ENCODE measurements at places on chromosomes 13 and 19.

DNA sequence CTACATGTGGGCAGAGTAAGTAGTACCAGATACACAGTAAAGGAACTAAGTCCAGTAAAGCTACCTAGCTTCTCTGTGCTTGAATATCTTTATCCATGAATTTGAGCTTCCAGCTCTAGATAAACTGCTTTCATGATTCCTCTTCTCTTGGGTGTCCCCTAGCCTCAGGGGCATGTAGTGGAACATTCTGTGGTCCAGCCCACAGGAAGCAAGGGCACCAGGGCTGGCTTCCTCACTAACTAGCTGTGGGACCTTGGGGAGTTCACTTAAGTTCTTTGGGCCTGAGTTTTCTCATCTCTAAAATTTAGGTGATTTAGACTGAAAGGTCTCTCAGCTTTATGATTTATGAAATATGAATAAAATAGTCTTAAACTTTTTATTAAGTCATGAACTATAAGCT is 185.7 kb downstream of the KATNAL1 start:
- no peak for DNase-seq

GRCh38 chr19:2487090-2487489 is 11.2 kb downstream of the GADD45B start:
- no peak for DNase-seq

DNA sequence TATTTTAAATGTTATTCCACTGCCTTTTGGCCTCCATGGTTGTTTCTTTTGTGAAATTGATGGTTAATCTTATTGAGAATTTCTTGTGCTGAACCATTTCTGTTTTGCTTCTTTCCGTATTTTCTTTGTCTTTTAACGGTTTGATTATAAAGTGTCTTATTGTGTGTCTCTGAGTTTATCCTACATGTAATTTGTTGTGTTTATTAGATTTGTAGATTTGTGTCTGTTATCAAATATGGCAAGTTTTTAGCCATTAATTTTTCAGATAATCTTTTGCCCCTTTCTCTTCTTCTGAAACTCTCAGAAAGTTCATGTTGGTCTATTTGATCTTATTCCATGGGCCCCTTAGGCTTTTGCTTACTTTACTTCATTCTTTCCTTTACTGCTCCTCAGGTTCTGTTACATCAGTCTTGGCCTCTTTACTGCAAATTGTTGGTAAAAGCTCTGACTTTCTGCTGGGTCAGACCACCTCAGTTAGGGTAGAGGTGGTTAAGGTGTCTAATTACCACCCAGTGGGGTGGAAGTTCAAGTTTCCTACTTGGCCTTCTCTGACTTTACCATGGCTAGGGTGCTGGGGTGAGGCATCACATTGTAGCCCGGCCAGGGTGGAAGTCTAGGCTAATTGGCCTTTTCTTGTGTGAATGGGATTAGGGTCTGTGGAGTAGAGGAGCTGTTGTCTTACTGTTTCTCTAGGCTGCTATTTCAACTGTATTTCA is 58.3 kb downstream of the ZMYM2 start:
- no peak for DNase-seq

DNA sequence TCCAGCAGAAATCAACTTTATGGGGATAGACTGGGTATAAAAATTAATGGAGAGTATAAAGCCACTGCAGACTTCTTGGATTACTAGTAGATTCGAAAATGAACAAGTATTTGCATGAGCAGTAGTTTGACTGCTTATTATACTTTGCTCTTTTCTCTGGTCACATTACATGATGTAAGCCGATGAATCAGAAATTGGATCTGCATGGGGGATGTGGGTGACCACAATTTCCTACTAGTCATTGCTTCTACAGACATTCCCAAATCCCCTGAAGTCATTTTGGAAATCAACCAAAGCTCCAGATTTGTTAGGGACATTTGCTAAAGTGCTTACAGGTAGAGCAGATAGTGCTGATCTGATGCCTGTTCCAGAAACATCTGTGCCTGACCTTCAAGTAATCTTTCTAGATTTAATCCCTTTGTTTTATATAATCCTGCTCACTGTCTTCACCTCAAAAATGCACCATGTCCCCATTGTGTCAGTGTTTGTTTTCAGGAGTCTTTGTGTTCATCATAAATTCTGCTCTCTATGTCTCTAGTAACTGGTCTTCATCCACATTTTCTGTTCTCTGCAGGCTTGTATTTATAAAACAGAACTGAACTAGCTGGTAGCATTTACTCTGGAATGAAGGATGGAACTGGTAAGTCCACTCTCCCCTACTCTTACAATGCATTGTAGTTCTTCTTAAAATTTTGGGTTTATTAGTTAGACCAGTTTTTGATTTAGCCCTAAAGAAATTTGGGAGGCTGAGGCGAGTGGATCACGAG is 201.5 kb upstream of the CSNK1A1L start:
- DNase-seq = no peak

DNA sequence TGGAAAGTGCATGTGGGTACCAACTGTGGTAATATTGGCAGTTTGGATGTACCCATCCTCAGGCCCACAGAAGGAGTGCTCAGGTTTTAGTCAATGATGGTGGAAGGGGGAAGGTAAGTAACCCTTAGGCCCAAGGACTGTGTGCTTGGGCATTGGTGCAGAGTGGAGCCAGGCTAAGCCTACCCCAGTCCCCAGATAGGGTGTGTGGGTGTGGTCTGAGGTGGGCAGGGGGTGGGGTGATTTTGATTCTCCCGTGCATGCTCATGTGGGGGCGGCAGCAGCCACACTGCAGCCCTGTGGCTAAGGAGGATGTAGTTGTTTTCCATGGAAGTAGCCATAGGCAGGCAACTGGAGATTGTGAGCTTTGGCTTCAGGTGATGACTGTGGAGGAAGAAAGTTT is 2197.3 kb downstream of the PCDH9 start:
- no peak for DNase-seq

- DNase-seq = no peak
These were observed 3.4 kb downstream of the ZNF430 start for GRCh38 chr19:21023901-21024300.

- no peak for DNase-seq
These were observed 39.2 kb downstream of the TNFRSF19 start for GRCh38 chr13:23609414-23609760.

DNA sequence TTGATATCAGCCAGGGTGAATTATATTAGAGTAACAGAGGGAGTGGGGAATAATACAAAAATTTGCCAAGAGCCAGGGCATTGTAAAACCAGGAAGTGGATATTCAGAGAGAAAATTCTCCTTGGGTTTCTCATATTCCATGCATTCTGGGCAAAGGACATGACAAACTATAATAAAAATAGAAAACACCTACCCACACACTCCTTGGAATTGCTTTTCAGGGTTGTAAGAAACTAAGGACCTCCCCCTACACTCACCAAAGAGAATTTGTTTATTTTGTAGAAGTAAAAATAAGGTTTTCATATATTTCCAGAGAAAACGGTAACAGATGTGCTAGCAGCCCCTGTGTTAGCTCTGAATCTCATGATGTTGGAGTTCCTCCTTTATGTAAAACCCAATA is 649.6 kb downstream of the SLITRK1 start:
- no peak for DNase-seq

- no peak for DNase-seq
These were observed 24.9 kb upstream of the TPM4 start for GRCh38 chr19:16051254-16052025.

DNA sequence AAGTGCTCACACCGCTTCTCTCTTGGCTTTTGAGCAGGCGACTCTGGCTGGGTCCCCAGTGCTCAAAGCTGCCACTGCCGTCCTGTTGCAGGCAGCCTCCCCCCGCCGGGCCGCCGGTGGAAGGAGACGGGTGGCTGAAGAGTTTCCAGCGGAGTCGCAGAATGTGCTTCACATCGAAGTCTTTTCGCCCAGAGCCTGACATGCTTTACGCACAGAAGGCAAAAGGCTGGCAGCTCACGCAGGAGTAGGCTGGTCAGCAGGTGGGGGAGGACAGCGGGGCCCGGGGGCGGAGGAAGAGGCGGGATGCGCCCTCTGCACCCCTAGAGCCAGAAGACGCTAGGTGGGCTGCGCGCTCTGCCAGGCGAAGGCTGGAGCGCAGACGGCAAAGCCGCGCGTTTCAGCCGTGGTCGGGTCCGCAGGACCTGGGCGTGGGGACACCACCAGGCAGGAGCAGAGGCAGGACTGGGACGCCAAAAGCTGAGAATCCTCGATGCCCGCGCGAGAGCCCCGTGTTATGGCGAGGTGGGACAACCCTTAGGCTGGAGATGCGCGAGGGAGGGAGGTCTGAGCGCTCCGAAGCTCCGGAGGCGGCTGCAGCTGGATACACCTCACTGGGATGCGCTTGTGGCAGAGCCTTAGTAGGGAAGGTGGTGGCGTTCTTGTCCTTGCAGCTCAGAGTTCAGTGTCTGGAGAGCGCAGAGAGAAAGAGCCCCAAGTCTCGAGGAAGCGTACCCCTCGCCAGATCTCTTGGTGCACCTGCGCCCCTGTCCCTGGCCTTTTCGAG is at the start of gene ATXN8OS:
ATXN8OS (plus strand) TSS at position 329 of the 784 bp plus-strand sequence.
- no peak for DNase-seq

- DNase-seq = no peak
These were observed 12.1 kb downstream of the FZR1 start for GRCh38 chr19:3518255-3518654.

- no peak for DNase-seq
These were observed 14.0 kb upstream of the TBC1D4 start for GRCh38 chr13:75495938-75496337.
